ENCODE measurements at places on chromosomes 6 and 20.

GRCh38 chr6:5786321-5786968, 220.3 kb downstream of the NRN1 start:
- DNase-seq = no peak

DNA sequence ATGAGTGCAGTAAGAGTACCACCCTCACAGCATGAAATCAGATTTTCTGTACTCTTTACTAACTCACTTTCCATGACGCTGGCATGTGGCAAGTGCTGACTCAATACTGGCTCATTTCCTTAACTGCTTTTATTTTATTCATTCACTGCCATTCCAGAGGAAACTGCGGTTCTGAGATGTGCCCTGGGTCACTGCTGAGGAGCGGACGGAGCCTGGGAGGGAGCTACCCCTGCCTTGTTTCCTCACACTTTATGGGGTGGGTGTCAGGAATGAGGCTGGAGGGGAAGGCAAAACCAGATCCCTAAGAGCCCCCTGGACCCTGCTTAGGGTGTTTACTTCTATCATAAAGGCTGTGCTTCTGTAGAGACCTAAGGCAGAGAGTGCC, 14.4 kb downstream of the NT5E start:
- DNase-seq = peak; percentile 89

DNA sequence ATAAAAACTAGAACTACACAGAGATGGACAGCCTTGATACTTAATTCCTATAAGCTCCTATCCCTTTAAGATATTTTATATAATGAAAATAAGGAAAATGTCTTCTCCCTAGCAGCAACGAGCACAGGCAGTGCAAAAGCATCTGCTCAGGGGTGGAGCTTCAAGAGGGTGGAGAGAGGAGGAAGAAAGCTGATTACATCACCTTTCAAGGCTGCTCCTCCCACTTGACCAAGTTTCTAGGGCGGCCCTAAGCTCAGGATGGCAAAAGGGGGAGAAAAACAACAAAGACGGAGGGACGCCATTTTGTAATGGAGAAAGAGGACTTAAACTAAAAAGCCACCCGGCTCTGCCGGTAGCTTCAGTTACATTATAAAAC, 2.2 kb downstream of the PPP1R10 start:
- peak; percentile 87 for DNase-seq

GRCh38 chr6:33076406-33076934, 680 bp downstream of the HLA-DPB1 start:
- DNase-seq = no peak

GRCh38 chr20:49989234-49990065, 6.7 kb downstream of the SNAI1 start:
- peak; percentile 34 for DNase-seq

GRCh38 chr20:3764659-3765058, 2.9 kb downstream of the ADISSP start:
- DNase-seq = no peak

DNA sequence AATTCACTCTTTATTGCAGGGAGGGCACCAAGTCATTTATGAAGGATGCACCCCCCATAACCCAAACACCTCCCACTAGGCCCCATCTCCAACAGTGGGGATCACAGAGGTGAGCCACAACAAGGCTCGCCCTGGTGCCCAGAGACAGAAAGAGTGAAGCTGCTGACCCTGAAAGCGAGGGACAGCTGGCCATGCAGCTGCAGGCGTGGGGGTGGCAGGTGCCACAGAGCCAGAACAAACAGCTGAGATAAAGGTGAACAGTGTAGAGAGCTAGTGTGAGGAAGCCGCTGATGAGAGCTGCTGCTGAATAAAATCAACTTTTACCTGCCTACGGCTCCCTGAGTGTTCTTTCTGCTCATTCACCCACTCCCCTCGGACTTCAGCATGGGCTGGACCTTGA, 18.8 kb upstream of the RGS17 start:
- no peak for DNase-seq

- no peak for DNase-seq
These were observed 46.8 kb upstream of the SIRPA start for GRCh38 chr20:1848373-1848772.

GRCh38 chr6:80134065-80134464, 27.6 kb downstream of the BCKDHB start:
- DNase-seq = no peak

- no peak for DNase-seq
These were observed 1.8 kb downstream of the PLA2G7 start for GRCh38 chr6:46733341-46733801.
